HCT116 (cell line): ENCODE measurements at places on chromosomes 3 and 15. TPM values are rescaled to one million over a fixed set of nuclear protein-coding genes. Genes with fewer than 3 reads are reported as not detected.

DNA sequence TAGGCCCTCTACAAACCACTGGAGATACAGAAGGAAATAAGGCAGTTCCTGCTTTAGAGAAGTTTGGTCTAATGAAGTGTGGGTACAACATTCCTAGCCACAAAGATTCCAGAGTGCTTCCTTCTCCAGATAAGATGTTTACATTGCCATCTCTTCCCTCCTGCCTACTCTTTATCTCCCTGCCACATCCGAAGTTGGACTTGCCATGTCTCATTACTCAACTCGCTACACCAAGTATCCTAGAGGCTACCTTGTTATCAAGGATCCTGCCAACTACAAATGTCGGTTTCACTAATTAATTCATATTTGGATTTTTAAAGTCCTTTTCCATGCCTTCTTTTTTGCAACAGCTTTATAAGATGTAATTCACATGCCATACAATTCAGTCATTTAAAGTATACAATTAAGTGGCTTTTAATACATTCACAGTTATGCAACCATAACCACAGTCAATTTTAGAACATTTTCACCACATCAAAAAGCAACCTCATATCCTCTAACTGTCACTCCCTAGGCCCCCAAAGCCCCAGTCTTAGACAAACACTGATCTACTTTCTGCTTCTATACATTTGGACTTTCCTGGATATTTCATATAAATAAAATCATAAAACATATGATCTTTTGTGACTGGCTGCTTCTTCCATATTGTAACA, 53.7 kb upstream of the CSTA start:
- H3K4me1 ChIP-seq: no peaks in the 10 kb centered on the region
- H3K27me3 ChIP-seq: no peaks in the 10 kb centered on the region
- no peak overlapping the region for H3K4me3 ChIP-seq
- H3K27ac ChIP-seq: no peak overlapping the region
- H3K36me3 ChIP-seq: no peaks in the 10 kb centered on the region

AMIGO3 gene
- 0.32 TPM for total RNA-seq

DNA sequence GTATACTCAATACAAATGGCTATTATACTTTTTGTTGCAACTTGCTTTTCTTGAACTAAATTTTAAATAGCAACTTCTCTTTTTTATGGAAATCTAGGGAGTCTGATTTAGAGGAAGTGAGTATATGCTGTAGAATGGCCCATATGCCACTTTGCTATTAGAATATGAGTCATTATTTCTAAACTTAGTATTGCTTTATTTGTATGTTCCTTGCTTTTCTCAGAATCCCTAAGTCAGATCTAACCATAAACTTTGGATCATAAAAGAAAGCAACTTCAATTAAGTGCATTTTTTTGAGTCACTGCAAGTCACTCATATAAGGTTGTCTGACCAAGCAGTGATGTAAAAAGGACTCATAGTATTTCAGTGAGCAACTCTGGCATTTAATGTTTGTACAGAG, 17.5 kb upstream of the SPTSSB start:
- no peak overlapping the region for H3K27ac ChIP-seq
- DNase-seq: no peak
- no peaks in the 10 kb centered on the region for H3K4me1 ChIP-seq

DNA sequence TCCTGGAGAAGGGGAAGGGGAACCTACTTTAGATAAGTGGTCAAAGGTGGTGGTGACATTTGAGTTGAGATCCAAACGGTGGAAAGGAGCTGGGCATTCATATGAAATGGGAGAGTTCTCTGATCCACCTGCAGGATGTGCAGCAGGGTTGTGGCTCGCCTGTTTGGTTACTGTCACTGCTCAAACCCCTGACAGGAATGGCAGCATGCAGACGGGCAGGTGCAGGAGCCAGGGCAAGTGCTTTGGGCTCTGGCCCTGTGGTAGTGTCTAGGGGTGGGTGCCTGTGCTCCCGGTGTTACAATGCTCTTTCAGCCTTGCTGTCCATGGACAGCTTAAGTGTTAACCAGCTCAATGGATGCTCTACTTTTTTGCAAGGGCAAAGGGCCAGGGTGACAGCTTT, 18.5 kb downstream of the PAQR9 start:
- no peak overlapping the region for H3K4me3 ChIP-seq
- H3K27me3 ChIP-seq: no peaks in the 10 kb centered on the region
- DNase-seq: no peak
- no peaks in the 10 kb centered on the region for H3K36me3 ChIP-seq
- no peaks in the 10 kb centered on the region for H3K4me1 ChIP-seq
- H3K27ac ChIP-seq: no peak overlapping the region

DNA sequence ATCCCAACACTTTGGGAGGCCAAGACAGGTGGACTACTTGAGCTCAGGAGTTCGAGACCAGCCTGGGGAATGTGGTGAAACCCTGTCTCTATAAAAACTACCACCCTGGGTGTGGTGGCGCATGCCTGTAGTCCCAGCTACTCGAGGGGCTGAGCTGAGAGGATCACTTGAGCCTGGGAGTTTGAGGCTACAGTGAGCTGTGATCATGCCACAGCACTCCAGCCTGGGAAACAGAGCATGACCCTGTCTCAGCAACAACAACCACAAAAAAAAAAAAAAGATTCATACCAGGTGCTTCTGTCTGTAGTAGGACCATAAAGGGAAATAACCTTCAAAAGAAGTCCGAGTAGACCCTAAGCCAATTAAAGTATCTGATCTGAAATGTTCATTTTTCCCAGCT, 94.5 kb downstream of the SERPINI1 start:
- H3K4me1 ChIP-seq: no peaks in the 10 kb centered on the region
- no peaks in the 10 kb centered on the region for H3K27me3 ChIP-seq
- no peaks in the 10 kb centered on the region for H3K36me3 ChIP-seq
- H3K27ac ChIP-seq: no peak overlapping the region
- DNase-seq: no peak
- H3K4me3 ChIP-seq: no peak overlapping the region

MYZAP gene
- total RNA-seq: 5.8 TPM

TGM4 gene
- not detected for total RNA-seq

- no peaks in the 10 kb centered on the region for H3K36me3 ChIP-seq
- H3K27ac ChIP-seq: no peak overlapping the region
- no peaks in the 10 kb centered on the region for H3K27me3 ChIP-seq
- no peak for DNase-seq
- H3K4me3 ChIP-seq: no peak overlapping the region
- no peaks in the 10 kb centered on the region for H3K4me1 ChIP-seq
These were observed 968.7 kb downstream of the EPHA3 start for GRCh38 chr3:90076136-90076535.
